AG04450 (cell line): ENCODE measurements at places on chromosomes 5 and 9.

DNA sequence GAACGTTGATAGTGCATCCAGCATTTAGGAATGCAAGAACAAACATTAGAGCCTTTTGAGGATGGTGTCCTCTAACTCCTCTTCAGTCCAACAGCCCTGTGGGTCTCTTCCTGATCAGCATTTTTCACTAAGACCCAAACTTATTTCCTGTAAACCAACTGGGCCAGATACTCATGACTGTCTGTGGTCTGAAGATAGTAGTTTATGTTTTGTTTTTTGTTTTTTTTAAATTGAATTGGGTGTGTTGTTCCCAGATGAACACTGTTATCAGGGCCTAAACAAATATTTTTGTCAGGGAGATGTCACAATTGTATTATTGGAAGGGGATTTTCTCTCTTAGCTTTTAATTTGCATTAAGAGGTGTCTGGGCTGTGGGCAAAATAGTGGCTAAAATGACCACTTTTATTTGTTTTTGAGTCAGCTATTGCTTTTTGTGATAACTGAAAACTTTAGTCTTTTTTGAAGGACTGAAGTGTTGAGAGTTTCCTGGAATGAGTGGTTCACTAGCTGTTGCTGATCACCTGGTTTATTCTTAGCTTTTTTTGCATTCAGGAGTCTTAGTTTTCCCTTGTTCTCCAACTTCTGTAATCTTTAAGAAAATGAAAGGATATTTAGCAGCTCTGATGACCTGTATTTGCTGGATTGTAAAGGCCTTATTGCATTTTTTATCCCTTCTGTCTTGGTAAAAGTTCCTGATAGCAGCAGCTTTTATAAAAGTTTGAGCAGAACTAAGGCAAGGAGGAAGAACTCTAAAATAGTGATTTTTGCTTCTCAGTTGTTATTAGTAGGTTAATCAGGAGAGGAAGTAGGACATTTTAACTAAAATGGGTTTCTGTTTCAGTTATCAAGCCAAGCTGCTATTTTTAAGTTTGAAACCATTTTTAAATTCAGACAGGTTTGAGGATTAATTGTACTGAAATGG, 5.5 kb downstream of the MAN2A1 start:
- DNase-seq, result no peak

DNA sequence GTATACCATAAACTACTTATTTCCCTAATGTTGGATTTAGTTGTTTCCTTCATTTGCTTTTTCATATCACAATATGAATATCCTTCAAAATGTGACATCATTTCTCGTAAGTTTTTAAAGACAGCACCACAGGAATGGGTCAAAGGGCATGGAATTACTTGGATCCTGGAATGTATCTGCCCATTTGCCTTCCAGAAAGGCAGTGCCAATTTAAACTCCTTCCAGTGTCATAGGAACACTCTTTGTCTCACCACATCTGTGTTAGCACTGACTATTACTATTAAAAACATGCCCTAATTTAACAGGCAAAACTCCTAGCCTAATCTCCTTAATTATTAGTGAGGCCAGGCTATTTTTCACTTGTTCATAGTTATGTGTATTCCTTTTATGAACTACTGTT, 58.0 kb downstream of the SPTLC1 start:
- DNase-seq, result no peak

- DNase-seq, result no peak
Observed at GRCh38 chr9:107539427-107540163, 50.0 kb upstream of the KLF4 start.

DNA sequence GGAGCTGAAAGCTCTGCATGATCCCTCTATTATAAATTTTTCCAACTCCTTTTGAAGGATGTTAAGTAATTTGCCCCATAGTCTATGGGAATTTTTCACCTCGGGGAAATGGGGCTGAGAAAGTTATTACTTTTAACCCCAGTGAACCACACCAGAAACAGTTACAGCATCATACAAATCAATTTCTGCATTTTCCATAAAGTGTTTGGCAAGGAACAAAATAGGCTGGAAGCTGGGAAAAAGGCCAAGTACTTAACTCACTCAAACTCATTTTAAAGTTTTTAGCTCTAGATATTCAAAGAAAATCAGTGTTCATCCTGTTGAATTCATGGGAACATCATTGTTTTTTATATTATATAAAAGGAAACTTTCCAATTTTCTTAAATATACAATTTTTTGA, 160.9 kb downstream of the SH3GL2 start:
- no peak for DNase-seq

DNA sequence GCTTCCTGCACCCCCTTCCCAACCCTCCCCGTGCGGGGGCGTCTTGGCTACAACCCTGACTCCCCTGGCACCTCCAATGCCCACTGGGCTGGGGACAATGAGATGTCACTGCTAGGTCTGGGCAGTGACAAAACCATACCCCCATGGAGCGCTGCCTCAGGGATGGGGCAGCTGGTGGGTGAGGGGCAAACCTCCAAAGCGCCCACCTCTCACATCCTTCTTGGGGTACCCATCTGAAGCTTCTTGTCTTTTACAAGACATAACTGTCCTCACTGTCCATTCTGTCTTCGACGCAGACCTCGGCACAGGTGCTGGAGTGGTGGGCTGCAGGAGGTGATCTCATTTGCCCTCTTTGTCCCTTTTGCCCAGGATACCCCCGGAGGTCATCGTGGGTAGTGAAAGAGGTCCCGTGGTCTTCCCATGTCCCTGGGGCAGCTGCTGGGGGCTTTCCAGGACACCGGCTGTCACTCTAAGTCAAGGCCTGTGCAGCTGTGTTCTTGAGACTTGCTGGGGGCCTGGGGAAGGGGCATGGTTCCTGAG, 27.8 kb upstream of the CSF1R start:
- no peak for DNase-seq

GRCh38 chr9:38079461-38080031, 10.5 kb upstream of the SHB start:
- no peak for DNase-seq

DNA sequence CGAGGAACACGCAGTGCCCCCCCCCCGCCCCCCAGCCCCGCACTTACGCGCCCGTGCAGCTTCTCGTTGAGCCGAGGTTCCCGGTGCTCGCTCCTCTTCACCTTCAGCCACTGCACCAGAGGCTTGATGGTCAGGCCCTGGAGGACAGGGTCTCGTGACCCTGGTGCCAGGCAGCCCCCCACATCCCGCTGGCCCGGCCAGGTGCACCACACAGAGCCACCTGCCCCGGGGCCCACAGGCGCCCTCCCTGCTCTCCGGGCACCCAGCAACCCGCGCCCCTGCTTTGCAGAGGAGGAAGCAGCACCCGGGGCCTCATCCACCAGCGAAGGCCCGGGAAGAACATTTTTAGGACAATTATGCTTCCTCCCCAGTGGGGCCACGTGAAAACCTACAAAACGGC, 39.0 kb downstream of the EXOC3 start:
- no peak for DNase-seq

- no peak for DNase-seq
Observed at GRCh38 chr9:36363448-36363847, 36.6 kb downstream of the RNF38 start.

- DNase-seq, result no peak
Observed at GRCh38 chr9:77128125-77128789, 49.1 kb upstream of the VPS13A start.

- DNase-seq, result no peak
Observed at GRCh38 chr5:59789197-59789596, 104.3 kb downstream of the PDE4D start.

DNA sequence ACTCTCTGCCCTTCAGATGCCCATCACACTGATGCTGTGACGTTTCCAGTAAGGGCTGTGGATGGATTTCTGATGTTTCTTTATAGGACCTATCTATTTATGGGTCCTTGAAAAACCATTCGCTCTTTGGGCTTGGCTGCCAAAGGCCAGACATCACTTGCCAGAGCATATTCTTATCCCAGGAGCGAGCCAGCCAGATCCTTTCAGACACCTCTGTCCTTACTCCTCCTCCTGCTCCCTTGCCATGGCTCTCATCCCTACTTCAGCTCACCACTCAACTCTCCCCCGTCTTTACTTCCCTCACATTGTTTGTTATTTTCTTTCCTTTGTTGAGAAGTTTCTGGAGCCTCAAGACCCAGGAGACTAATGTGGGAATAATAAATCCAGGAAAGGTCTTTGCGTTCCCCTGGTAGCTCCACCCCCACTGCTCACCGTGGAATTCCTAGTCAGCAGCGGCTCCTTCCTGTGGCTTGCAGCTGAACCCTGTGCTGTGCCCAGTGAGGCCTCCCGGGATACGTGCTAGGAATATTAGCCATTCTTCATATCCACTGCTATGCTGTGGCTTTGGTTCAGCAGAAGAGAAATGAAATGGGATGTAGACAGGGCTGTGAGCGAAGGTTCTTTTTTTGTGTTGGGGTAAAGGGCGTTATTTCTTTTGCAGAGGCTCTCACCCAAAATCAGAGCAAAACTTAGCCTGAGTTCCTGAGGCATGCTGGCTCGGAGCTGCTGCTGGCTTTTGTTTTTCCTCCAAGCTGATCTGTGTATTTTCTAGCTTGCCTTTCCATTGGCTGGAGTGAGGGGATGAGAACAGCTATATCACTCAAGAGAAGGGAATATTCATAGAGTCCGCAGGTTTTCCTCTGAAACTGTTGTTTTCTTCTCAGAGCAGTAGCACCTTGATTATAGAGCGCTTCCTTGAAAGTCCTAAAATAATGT, 171.1 kb downstream of the SAXO1 start:
- DNase-seq, result peak; percentile 13

DNA sequence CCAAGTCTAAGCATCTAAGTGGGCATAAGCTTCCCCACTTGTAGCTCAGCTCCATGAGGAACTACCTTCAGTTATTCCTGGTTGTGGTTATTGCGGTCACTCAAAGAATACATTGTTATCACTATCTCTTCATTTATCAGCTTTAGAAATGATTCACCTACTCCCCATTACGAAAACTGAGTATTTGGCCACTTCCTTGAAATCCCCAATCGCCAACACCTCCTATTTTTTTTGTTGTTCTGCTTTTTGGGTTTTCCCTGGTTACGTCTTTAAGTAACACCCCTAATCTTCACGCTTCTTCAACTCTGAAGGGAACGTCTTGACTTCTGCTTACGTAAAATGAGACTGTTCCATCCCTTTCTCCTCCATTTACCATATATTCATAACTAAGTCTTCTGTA, 20.7 kb downstream of the MAPK9 start:
- DNase-seq, result no peak

- no peak for DNase-seq
Observed at GRCh38 chr9:133682818-133683585, 46.8 kb downstream of the DBH start.

- no peak for DNase-seq
Observed at GRCh38 chr5:43301653-43302091, 11.5 kb downstream of the HMGCS1 start.

DNA sequence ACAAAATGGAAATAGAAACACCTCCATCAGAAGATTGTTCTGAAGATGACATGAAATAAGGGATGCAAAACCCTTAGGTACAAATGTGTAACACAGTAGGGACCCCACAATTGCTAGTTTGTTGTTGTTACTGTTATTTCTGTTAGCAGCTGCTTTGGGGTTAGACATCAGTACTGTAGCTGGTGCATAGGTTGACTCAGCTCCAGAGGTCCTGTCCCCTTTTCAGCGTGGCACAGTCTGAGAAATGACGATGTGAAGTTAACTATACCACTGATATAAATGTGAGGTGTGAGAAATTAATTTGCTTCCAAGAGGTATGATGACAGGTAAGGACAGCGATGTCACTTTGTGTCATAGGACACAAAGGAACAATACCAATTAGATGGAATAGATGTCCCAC, 384.6 kb upstream of the KLF4 start:
- no peak for DNase-seq

- DNase-seq, result peak; percentile 45
Observed at GRCh38 chr9:16626577-16627130, 243.8 kb downstream of the BNC2 start.

- no peak for DNase-seq
Observed at GRCh38 chr5:122406181-122406580, 94.1 kb downstream of the SNCAIP start.

GRCh38 chr5:78367318-78367991, 7.0 kb downstream of the SCAMP1 start:
- DNase-seq, result no peak

GRCh38 chr5:6449465-6450158, 953 bp downstream of the UBE2QL1 start:
- DNase-seq, result no peak

DNA sequence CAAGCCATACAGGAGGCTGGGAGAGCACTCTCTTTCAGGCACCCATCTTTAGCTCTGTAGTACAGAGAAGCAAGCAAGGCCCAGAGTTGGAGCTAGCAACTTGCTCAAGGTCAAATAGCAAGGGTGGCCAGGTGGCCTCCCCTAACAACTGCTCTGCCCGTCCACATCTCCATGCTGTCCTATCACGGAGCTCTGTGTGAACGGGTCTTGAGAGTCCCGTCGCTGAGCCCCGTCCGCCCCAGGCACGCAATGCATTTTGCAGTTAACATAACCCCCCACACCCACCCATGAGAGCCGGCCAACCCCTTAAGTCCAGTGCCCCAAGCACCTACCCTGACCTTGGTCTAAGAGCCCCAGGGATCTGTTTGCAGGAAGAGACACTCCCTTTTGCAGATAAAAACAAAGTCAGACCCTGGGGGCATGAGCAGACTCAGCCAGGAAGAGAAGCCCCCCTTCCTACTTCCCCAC, 1.5 kb downstream of the RNF44 start:
- DNase-seq, result no peak

DNA sequence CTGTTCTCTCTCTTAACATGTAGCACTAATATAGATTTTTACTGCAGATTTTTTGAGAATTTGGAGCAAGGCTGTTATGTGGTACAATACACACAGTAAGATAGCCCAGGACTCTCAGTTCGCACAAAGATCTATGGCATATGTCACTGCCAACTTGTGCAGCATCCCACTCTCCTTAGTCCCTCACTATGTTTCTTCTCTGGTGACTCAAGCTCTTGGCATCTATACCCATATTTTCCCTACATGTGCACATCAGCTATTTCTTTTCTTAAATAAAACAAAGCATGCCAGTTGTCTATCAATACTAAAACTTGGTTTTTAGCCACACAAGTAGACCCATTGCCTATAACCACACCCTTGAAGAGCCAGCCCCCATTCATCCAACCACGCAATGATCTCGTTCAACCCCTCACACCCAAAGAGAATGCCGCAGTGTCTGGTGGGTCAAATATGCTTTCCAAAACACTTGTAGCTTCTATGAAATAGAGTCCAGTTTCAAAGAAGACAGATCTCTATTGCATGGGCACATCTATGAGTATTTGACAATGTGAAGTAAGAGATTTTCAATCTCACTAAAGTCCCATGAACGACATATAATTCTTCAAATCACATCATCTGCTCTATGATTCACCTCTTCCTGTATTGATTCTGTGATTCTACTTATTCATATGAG, 18.2 kb upstream of the IL7R start:
- DNase-seq, result no peak

GRCh38 chr5:84301535-84301934, 83.1 kb downstream of the EDIL3 start:
- DNase-seq, result no peak

- DNase-seq, result peak; percentile 15
Observed at GRCh38 chr5:79416499-79416898, 97.4 kb downstream of the HOMER1 start.

- DNase-seq, result no peak
Observed at GRCh38 chr9:71941998-71942567, 30.6 kb downstream of the C9orf85 start.

- DNase-seq, result no peak
Observed at GRCh38 chr9:135600296-135600817, 38.8 kb downstream of the PAEP start.

- no peak for DNase-seq
Observed at GRCh38 chr5:28726815-28727214, 1688.4 kb upstream of the CDH9 start.
